Dermis lymphatic vessel endothelial cell (primary cell): ENCODE measurements at places on chromosomes 2 and 18. TPM values are rescaled to one million over a fixed set of nuclear protein-coding genes. Genes with fewer than 3 reads are reported as not detected.

FEV gene
- total RNA-seq: not detected in 2 replicates

MATN3 gene
- 0.52 and 0.76 TPM in 2 replicates for total RNA-seq

CCDC85A gene
- total RNA-seq: 0.69 and 1.5 TPM in 2 replicates

SCN7A gene
- total RNA-seq: not detected in 2 replicates

GAREM1 gene
- total RNA-seq: under 0.01 and 0.17 TPM in 2 replicates

RAMP1 gene
- total RNA-seq: not detected in 2 replicates

DGUOK gene
- 41.2 and 45.0 TPM in 2 replicates for total RNA-seq

REG3G gene
- not detected in 2 replicates for total RNA-seq

EVX2 gene
- not detected in 2 replicates for total RNA-seq

WDR35 gene
- 8.2 and 9.1 TPM in 2 replicates for total RNA-seq

BOLL gene
- total RNA-seq: not detected in 2 replicates

MFSD2B gene
- under 0.01 and 0.09 TPM in 2 replicates for total RNA-seq

LIMS4 gene
- total RNA-seq: 45.6 and 52.5 TPM in 2 replicates

ZNF385B gene
- not detected in 2 replicates for total RNA-seq

ANKRD62 gene
- total RNA-seq: under 0.01 TPM in 1 of 2 replicates, not detected in the other

MYO1B gene
- 55.7 and 84.5 TPM in 2 replicates for total RNA-seq

KIAA2012 gene
- total RNA-seq: not detected in 2 replicates

NFE2L2 gene
- 40.1 and 47.2 TPM in 2 replicates for total RNA-seq

TMEFF2 gene
- total RNA-seq: under 0.01 TPM in 1 of 2 replicates, not detected in the other

SCYGR4 gene
- total RNA-seq: not detected in 2 replicates

GPAT2 gene
- total RNA-seq: 0.60 and 2.6 TPM in 2 replicates

CCDC148 gene
- total RNA-seq: 0.22 and 0.34 TPM in 2 replicates

RTKN gene
- 17.7 and 20.2 TPM in 2 replicates for total RNA-seq

CPS1 gene
- 0.22 and 1.1 TPM in 2 replicates for total RNA-seq

CLEC4F gene
- total RNA-seq: 0.11 and 0.17 TPM in 2 replicates

ELOA2 gene
- total RNA-seq: not detected in 2 replicates

KCNG2 gene
- 0.43 and 0.69 TPM in 2 replicates for total RNA-seq

LYPD6B gene
- total RNA-seq: 0.11 TPM in 1 of 2 replicates, not detected in the other

TRIM43 gene
- not detected in 2 replicates for total RNA-seq

SLC4A3 gene
- total RNA-seq: under 0.01 and 0.26 TPM in 2 replicates

UGT1A8 gene
- not detected in 2 replicates for total RNA-seq

DSG4 gene
- not detected in 2 replicates for total RNA-seq

APCDD1 gene
- 0.11 TPM in 1 of 2 replicates, not detected in the other for total RNA-seq

FAM110C gene
- total RNA-seq: under 0.01 and 0.17 TPM in 2 replicates

CHRND gene
- not detected in 2 replicates for total RNA-seq

CEP192 gene
- total RNA-seq: 23.9 and 27.8 TPM in 2 replicates

HOXD3 gene
- total RNA-seq: 9.1 and 18.2 TPM in 2 replicates

IL36A gene
- total RNA-seq: not detected in 2 replicates

TNFRSF11A gene
- total RNA-seq: 43.0 and 49.1 TPM in 2 replicates

SCG2 gene
- under 0.01 TPM in 1 of 2 replicates, not detected in the other for total RNA-seq

MAP4K3 gene
- 12.2 and 16.0 TPM in 2 replicates for total RNA-seq
